ENCODE measurements at places on chromosomes 3 and 15.

- DNase-seq = no peak
Observed at GRCh38 chr3:190641564-190641963, 127.7 kb downstream of the IL1RAP start.

DNA sequence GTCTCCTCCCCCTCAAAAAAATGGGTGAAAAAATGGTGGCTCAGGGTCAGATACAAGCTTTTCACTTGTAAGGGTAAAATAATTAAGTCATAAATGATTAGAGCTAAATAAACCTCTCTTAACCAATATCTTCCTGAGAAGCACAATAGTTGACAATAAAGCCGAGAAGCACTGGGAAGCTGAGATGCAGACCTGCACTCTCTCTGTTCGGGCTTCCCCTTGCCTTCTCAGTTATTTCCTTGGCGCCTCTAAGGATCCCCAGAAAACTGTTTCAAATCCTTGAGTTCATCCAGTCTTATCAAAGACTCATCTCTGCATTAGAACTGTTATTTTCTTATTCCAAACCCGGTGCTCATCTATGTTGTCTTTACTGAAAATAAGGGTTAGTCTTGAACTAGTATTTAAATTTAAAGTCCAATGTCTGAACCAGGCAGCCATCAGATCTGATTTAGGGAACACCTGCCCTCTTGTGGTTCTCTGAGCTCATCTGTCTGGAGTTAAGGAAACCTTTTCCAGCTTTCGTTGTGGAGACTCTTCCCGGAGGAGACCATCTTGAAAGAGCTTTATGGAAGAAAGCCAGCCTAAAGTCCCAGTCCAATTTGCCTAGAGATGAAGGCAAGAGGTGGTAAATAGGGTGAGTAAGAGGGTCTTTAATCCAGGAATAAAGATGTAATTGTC, 256.4 kb upstream of the MCTP2 start:
- DNase-seq = no peak

GRCh38 chr3:61650719-61651410, 89.5 kb downstream of the PTPRG start:
- DNase-seq = no peak

DNA sequence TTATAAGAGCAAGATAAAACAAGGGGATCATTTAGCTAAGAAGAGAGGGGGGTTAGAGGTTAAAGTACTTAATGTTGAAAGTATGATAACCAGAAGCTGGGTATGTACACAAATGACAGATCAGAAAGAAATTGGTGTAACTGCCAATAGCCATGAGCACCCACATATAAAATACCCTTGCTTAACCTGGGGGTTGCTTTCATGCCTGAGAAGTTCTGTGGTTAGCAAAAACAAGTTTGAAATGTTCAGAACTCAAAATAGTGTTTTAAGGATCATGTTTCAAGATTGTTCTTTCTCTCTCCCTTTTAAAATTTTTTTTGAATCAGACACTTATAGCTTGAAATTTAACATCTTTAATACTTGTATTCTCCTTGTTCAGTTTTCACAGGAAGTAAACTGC, 321.4 kb upstream of the GBE1 start:
- DNase-seq = no peak

DNA sequence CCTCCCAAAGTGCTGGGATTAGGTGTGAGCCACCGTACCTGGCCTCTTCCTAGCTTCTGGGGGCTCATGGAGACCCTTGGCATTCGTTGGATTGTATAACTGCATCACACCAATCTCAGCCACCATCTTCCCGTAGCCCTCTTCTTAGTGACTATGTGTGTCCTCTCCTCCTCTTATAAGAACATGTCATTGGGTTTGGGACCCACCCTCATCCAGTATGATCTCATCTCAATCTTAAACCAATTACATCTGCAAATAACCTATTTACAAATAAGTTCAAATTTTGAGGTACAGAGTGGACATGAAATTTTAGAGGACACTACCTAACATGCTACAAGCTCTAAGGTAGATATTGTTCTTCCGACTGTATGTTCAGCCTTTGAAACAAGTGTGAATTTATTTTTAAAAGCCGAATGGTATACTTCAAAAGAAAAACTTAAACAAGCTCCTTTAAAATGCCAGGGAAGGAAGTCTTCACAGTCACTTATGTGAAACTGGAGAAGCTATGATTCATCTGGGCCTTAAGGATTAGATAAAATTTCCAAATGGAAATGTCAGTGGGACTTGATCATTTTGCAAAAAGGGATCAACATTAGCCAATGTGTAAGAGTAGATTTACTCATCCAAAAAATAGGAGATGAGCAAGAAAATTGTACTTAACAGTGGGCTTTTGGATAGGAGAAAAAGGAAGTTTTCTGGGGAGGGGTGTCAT, 225.7 kb downstream of the MEX3B start:
- no peak for DNase-seq

Measured in mesothelial cell of epicardium (in vitro differentiated cells).